ENCODE measurements at places on chromosomes 11 and 22. TPM values are rescaled to one million over a fixed set of nuclear protein-coding genes. Genes with fewer than 3 reads are reported as not detected.

DNA sequence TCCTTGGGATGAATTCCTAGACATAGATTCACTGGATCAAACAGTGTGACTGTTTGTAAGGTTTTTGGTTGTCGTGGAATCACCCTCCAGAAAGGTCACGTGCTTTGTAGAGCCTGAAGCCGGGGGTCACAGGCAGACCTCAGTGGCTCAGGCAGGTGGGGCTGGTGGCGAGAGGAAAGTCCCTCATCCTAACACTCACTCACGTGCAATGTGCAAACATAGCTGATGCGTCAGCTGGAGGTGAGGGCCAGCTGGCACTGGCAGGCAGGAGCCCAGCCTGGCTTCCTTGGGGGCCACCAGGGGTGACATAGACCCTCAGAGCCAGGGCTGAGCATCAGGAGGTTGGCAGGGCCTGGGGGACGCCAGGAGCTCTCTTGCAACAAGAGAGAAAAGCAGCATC is 90.0 kb downstream of the ARHGAP8 start:
- DNase-seq: no peak

GRCh38 chr22:29341849-29342127 is 26.3 kb upstream of the RASL10A start:
- DNase-seq: no peak

DNA sequence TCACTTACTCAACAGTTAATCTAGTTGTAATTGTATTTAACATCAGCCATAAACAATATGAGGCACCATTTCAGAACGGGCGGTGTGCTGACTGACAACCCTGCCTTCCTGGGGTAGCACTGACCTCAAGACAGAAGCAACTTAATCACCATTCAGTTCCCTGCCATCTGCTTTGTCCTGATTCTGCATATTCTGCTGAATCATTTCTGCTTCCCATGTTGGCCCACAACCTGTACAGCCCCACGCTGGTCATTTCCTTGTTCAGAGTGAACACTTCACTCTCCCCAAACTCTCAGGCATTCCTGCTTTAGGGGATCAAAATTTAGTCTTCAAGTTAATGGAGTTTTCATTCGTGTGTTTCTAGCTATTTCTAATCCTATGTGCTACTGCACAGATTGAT is 132.3 kb upstream of the ZBED5 start:
- no peak for DNase-seq

GRCh38 chr11:7648264-7648663 is 25.0 kb downstream of the CYB5R2 start:
- no peak for DNase-seq

DNA sequence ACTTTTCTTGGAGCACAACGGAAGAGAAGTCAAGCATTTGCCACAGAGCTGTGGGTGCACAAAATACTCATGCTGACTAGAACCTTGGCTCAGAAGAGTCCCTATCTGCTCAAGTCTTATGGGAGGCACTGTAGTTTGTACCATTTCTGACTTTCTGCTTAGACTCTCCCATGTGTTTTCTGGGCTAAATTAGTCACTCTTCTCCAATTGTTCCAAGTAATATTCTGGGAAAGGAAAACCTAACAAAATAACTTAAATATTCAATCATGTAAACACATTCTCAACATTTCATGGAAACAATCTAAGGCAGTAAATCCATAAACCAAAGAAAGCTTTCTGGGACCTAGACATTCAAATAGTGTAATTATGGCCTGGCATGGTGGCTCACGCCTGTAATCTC is 220.7 kb downstream of the SWAP70 start:
- no peak for DNase-seq

GRCh38 chr11:130327716-130328115 is 13.0 kb upstream of the ZBTB44 start:
- DNase-seq: no peak

GRCh38 chr22:31080848-31081649 is at the start of gene SMTN:
Gene SMTN (plus strand): TSS chr22:31081318. CDS start chr22:31083259, 1,941 bp downstream.
- DNase-seq: peak; percentile 94

- DNase-seq: no peak
These were observed 55.1 kb upstream of the SCUBE2 start for GRCh38 chr11:9146477-9146876.

- DNase-seq: no peak
These were observed 184.2 kb downstream of the BLID start for GRCh38 chr11:121931748-121932352.

DNA sequence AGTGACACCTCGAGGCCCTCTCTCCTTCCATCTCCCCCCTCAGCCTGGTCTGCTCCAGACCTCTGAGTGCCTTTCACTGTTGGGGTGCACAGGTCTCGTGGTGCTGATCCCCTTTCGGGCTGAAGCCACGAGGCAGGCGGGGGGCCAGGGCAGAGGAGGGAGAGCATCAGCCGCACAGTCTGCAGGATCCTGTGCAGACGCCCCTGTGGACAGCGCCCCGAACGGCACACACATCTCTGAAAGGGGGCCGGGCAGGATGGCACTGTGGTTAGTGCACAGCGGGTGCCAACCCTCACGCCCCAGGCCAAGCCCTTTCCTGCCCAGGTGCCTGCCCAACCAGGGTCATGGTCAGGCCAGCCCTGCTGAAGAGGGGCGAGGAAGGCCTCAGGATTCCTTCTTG is 56.7 kb downstream of the CACNA1I start:
- DNase-seq: peak; percentile 30

GRCh38 chr22:48943567-48944432 is 883.9 kb downstream of the BRD1 start:
- DNase-seq: no peak

DNA sequence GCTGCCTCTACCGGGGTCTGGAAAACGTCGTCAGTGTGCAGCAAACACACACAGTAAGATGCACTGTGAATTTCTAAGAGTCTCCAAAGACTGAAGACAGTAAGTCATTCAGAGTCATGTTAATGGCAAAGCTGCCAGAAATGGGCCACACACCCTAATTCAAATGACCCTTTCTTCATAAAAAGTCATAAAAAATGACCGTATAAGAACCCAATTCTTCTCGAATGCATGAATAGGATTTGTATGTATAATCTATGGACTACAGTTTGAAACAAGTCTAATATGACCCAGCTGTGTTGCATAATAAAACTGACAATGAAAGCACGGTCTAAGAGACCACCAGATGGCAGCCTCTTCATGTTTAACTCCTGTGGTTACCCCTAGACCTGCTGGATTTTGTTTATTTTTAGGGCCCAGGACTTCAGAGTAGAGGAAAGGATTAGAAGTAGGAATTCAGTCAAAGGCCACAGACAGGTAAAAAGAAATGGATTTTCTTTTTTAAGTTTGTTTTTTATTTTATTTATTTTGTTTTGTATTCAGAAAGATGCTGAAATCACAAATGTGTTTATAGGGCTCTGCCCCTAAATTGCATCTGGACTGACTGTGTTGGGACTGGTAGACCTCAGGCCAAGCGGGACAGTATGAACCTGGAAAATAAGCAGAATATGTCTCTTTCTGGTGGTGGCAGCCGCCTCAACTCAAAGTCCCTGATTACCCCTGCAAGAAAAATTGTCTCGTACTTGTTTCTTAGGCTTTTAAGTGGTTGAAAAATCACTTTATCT is 32.1 kb upstream of the SLC5A12 start:
- DNase-seq: peak; percentile 30

DNA sequence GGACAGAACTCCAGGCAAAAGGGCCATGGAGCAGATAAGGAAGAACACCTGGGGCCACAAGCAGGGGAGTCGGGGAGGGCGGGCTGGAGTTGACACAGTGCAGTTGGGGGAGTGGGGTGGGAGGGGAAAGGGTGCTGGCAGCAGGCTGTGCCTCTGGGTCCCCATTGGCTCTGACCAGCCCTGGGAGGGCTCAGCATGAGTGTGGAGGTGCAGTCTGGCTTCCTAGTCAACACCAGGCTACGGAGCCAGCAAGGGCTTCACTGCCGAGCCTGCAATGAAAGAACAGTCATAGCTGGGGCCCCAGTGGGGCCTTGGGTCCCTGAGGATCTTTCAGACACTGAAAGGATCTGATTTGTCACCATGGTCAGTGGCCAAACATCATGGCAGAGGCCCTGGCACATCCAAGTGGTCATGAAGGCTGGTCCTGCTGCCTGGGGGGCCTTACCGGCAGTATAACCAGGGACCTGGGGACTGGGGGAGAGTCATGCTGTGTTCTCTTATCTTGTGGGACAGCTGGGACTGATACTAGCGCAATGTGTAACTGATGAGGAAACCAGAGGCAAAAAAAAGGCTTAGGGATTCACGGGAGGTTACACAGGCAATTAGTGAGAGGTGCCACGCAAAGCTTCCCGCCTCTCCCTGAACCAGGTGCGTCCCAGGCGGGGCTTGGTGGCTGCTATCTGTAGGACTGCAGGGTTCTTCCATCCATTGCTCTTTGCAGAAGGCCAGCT is 11.6 kb downstream of the SLC37A2 start:
- DNase-seq: no peak

GRCh38 chr22:44112191-44112590 is 68.5 kb upstream of the PARVG start:
- no peak for DNase-seq

Gene IFITM10
- 0.25 TPM for polyA plus RNA-seq

Gene TMEM191C
- 0.66 TPM for polyA plus RNA-seq

Gene IL18BP
- 3.3 TPM for polyA plus RNA-seq

Gene LDHAL6A
- 0.16 TPM for polyA plus RNA-seq
